ENCODE measurements at places on chromosomes 7 and 10.
A peak's percentile ranks its signal among the peaks of the same experiment; 100 is the strongest.

GRCh38 chr10:52778511-52779392, 6.2 kb upstream of the MBL2 start:
- no peak for DNase-seq

DNA sequence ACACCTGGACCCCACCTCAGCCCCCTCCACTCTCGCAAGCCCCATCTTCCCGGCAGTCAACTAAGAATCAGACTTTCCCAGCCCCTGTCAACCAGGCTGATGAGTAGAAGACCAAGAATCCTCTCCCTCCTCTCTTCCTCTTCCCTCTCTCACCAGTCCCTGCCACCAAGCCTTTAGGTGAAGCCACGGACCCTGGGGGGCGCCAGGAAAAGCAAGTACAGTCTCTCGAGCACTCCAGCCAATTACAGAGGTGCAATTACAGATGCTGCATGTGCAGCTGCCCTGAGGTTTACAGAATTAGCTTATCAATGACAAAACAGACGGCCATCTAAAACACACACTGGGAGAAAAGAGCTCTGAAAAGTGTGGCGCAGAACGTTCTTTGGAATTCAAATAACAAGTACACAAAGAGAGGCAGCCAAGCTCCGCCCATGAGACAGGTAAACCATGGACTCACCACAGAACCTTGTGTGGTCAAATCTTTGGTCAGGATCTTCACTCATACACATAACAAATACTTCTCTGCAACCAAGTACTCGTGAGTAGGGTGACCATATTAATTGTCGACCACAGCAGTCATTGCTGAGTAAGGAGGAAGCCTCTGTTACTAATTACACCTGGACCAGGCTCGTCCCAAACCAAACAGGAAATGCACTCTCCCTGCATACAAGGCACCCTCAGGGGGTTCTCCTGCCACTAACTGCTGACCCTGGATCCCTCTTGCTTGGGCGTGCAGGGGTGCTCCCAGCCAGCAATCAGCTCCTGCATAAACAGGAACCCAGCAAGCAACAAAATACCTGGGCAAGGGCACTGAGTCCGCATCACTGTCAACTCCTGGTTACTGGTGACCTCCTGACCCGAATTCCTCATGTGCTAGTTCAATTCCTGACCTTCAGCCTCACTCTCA, 189.2 kb downstream of the FAM107B start:
- no peak for DNase-seq

DNA sequence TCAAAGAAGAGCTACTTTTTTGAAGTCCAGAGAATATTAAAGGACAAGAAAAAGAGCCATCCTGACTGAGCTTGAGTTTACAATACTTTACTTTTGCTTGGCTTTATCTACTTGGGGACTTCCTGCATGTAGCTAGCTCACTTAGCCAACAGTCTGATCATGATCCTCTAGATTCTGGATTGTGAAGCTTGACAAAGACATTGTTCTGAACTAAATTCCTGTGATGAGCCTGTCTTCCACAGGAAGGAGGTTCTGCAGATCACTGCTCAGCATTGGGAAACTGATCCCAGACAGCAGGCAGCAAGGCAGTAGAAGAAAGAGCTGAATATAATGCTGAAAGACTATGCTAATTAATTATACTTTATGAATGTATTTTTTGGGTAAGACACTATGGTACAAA, 296.4 kb downstream of the DGKB start:
- DNase-seq: no peak

GRCh38 chr10:619710-620109, 69.8 kb downstream of the DIP2C start:
- DNase-seq: no peak

GRCh38 chr10:17235136-17235535, 7.1 kb downstream of the VIM start:
- no peak for DNase-seq

DNA sequence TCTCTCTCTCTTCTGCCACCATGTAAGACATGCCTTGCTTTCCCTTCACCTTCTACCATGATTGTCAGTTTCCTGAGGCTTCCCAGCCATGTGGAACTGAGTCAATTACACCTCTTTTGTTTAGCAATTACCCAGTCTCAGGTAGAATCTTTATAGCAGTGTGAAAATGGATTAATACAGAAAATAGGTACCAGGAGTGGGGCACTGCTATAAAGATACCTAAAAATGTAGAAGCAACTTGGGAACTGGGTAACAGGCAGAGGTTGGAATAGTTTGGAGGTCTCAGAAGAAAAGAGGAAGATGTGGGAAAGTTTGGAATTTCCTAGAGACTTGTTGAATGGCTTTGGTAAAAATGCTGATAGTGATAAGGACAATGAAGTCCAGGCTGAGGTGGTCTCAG, 15.6 kb downstream of the GALNTL5 start:
- no peak for DNase-seq

- DNase-seq: no peak
These were observed 52.9 kb upstream of the CACUL1 start for GRCh38 chr10:118807512-118808305.

- no peak for DNase-seq
These were observed 24.6 kb downstream of the TBXAS1 start for GRCh38 chr7:139853506-139854123.

- DNase-seq: no peak
These were observed 94.0 kb downstream of the CYTH3 start for GRCh38 chr7:6178298-6179029.

DNA sequence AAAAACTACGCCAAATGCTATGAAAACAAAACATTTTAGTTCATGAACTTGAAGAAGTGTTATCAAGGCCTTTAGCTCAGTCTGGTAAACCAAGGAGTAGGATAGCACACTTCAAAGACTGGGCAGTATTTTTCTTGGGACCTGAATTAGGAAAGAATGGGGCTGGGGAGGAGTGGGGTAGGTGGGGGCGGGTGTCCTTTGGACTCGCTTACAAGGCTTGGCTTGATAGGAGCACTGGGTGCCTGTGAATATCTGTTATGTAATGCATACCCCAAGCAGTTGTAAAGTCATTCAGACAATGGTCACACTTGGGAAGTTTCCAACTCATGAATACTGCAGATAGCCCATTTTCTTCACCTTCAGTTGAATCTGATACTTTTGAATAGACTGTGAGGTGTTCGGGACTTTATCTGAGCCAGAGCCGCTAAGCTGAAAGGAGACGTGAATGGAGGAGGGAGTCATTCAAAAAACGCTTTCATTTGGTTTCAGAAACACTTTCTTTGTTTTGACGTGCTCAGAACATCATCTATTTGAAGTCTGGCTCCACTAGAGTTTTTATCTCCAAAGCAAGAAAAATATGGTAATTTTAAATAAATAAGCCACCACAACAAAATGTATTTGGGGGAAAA, 70.1 kb upstream of the FAM204A start:
- no peak for DNase-seq

DNA sequence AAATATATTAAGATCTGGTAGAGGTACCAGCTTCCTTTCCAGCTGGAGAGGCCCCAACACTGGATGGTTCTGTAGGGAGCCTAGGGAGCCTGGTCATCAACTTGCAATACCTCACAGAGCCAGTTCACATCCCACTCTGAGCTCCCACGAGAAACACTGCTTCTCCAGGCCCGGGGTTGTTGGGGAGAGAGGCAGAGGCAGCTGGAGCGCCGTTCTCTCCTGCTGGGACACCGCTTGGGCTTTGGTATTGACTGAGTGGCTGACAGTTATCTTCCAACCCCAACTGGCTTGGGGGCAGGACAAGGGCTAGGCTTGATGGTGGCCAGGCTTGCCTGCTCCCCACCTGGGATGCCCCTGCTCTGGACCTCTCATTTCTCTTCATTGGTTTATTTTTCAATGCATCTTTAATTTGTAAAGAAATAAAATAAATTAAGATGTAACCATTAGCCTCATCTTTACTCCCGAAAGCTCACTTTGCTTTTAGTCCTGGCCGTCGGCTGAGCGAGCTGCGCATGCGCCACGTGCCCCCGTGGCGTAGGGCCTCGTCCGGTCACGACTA, 10.0 kb upstream of the CHCHD1 start:
- no peak for DNase-seq

GRCh38 chr7:114084472-114085312, 165.9 kb upstream of the PPP1R3A start:
- peak; percentile 47 for DNase-seq

DNA sequence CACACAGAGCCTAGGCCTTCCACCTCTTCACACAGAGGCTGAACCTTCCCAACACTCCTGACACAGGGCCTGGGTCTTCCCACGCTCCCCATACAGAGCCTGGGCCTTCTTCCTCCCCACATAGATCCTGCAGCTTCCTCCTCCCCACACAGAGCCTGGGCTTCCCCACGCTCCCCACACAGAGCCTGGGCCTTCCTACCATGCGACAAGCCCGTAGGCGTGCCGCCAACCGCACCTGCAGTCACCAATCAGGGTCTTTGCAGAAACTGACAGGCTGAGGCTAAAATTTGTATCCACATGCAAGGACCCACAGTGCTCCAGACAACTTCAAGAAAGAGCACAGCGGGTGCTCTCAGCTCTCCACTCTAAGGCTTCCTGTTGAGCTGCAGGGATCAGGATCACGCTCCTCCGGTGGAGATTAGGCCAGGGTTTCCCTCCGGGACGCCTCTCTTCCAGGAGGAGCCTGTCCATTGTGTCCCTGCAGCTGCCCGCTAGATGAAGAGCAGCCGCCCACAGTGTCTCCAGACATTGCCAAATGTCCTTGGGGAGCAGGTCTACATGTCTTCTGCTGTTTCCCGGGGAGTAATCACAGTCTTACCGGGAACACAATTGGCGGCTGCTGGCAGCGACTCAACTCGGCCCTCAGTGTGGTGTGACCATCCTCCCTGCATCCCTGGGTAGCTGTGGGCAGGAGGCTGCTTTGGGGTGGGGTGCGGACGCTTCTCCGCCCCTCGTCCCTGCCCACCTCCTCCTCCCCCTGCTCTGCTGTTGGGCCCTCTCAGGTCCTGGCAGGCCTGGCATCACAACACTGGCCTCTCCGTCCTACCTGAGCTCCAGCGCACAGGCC, 9.7 kb downstream of the CFAP46 start:
- peak; percentile 87 for DNase-seq

DNA sequence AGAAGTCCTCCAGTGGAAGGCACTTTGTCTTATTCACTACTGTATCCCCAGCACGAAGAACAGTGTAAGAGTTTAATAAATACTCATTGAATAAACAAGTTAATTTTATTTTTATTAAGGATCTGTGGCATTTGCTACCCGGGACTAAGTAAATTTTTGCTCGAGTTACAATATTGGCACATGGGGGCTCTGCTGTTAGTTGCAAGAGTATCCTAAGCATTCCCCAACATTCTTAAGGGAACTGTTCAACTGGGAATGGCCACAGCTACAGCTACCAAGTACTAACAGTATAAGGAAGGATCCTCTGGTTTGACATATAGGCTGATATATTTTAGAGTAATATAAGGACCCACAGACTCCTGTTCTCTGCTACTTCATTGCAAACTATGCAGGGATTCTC, 8.7 kb upstream of the LRRTM3 start:
- DNase-seq: no peak

GRCh38 chr10:94902570-94902969, 35.9 kb upstream of the CYP2C9 start:
- no peak for DNase-seq

GRCh38 chr7:121480566-121481335, 84.6 kb upstream of the FAM3C start:
- no peak for DNase-seq

- DNase-seq: no peak
These were observed 10.2 kb downstream of the MLXIPL start for GRCh38 chr7:73613954-73614735.

DNA sequence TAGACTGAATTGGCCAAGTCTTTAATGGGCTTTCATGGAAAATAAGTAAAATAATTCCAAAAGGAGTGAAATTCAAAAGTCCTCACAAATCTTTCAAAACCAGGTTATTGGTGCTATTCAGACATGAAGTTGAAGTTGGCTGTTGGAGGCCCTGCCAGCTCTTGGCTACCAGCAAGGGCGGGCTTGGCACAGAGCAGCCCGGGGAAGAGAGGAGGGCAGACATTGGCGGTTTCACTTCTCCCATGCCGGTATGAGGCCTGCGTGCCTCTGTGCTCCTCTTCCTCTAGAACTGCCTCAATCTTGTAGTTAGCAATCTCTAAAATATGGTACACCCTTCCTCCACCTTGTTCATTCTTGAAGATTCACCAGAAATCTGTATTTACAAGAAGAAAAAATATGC, 16.4 kb upstream of the NPS start:
- no peak for DNase-seq

GRCh38 chr7:94657771-94658693, 2.1 kb upstream of the SGCE start:
- DNase-seq: peak; percentile 77

- DNase-seq: no peak
These were observed 5.1 kb downstream of the ERV3-1 start for GRCh38 chr7:65001291-65001814.

DNA sequence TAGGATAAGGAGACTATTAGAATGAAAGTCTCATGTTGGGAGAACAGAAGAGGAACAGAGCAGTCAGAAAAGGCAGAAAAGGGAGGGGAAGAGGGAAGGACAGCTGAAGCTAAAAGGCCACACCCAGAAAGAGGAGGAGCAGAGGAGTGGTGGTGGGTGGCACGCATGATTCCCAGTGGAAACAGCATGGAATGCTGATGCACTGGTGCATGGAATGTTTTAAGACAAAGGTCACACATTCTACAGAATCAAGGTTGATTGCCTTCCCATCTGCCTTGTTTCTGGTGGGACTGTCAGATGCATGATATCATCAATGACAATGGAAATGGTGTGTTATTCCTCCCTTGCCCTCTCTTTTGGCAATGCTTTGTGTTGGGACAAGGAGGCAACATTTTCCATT, 285.4 kb upstream of the MKI67 start:
- no peak for DNase-seq

- no peak for DNase-seq
These were observed 5.1 kb upstream of the TM9SF3 start for GRCh38 chr10:96591946-96592345.

DNA sequence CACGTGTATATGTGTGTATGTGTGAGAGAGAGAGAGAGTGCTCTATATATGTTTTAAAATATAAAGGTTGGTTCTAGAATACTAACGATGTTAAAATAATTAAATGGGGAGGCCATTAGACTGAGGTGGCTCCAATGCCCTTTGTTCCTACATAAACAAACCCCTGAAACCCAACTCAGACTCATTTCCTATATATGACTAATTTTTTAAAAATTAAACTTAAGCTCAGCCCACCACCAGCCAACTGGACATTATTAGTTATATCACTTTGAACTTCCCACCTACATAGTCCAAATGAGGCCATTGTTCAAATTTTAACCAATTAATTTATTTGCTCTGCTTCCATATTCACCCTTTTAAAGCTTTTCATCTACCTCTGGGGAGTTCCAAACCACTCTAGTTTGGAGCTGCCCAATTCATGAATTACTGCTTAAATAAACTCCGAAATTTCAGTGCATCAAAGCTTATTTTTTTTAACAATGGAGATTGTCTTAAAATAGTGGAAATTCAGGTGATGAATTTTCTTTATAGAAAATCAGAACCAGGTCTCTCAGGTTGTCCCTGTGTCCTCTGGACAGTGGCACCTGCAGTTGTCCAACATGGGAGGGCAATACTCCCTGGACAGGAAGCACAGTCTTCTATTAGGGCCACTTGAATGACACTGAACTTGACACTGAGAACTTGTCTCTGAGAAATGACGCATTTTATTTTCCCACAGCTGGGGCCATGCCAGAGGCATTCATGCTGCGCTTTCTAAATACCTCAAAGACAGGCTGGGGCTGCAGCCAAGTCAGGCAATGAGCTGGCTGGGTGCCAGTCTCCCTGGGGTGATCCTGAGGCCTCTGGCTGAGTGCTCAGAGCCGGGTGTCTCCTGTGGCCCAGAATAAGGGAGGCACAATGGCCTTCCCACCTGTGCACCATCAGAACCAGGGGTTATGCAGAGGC, 109.5 kb upstream of the TMEM72 start:
- no peak for DNase-seq

GRCh38 chr7:141313896-141314295, 237.3 kb upstream of the AGK start:
- no peak for DNase-seq

- no peak for DNase-seq
These were observed 197.9 kb upstream of the BMPER start for GRCh38 chr7:33707427-33707826.

Measured in GDM1 (cell line).